ENCODE measurements at places on chromosomes 3 and 15.

DNA sequence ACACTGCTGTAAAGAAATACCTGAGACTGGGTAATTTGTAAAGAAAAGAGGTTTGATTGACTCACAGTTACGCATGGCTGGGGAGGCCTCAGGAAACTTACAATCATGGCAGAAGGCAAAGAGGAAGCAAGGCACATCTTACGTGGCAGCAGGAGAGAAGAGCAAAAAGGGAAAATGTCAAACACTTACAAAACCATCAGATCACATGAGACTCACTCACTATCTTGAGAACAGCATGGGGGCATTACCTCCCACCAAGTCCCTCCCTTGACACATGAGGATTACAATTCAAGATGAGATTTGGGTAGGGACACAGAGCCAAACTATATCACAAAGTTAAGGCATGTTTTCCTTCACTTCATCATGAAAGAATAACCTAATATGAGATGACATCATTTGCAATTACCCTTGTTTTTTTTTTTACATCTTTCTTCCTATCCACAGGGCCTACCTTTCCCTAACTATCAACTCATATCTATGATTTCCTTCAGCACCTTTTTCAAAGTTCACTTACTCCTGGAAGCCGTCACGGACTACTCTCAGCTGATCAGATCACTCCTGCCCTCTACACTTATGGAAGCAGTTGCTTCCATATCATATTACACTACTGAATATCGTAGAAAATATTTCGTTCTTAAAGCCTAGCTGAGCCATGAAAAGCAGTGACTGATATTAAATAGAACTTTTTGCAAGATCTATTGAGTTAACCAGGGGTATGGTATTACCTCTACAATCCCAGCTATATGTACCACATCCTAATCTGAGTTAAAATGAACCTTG lies 25.5 kb upstream of the ATP8B4 start:
- no peak for DNase-seq

DNA sequence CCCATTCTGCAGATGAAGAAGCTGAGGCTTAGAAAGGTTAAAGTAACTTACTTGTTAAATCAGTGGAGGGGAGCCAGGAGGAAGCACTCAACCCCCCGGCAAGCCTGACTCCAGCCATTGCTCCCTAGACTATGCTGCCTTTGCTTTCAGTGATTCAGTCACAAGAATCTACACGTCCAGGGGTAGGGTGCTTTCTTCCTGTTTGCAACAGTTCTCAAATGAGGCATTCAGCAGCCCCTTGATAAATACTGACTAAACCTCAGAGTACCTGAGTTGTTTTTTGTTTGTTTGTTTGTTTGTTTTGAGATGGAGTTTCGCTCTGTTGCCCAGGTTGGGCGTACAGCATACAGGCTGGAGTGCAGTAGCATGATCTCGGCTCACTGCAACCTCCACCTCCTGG lies 28.6 kb downstream of the MAGEF1 start:
- DNase-seq: no peak

DNA sequence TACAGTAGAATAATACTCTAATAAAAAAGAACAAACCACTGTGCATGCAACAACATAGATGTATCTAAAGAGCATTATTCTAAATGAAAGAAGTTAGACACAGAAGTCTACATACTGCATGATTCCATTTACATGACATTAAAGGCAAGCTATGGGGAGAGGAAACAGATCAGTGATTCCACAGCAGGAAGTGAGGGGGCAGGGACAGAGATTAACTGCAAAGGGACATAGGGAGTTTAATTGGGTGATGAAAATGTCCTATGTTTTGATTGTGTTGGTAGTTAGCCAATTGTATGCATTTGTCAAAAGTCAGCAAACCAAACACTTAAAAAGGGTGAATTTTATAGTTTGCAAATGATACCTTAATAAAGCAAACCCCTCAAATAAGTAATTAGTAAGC lies 13.8 kb downstream of the CRYGS start:
- DNase-seq: no peak

DNA sequence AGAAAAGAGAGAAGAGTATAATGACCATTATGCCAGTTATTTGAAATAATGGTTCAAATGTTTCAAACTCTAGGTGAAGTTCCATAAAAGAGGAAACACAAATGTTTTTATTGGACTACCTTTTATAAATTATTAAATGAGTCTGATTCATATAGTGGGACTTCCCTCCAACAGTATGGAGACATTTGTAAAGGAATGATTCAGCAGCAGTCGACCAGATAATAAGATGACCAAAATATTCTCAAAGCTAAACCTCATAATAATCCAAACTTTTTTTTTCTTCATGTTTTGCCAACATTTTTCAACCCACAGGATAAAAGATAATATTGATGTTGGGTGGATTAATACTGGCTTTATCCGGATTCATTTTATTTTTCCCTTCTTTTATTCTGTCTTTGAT lies 18.8 kb downstream of the TIPARP start:
- no peak for DNase-seq

GRCh38 chr3:22175947-22176346 lies 424.9 kb upstream of the ZNF385D start:
- DNase-seq: no peak

DNA sequence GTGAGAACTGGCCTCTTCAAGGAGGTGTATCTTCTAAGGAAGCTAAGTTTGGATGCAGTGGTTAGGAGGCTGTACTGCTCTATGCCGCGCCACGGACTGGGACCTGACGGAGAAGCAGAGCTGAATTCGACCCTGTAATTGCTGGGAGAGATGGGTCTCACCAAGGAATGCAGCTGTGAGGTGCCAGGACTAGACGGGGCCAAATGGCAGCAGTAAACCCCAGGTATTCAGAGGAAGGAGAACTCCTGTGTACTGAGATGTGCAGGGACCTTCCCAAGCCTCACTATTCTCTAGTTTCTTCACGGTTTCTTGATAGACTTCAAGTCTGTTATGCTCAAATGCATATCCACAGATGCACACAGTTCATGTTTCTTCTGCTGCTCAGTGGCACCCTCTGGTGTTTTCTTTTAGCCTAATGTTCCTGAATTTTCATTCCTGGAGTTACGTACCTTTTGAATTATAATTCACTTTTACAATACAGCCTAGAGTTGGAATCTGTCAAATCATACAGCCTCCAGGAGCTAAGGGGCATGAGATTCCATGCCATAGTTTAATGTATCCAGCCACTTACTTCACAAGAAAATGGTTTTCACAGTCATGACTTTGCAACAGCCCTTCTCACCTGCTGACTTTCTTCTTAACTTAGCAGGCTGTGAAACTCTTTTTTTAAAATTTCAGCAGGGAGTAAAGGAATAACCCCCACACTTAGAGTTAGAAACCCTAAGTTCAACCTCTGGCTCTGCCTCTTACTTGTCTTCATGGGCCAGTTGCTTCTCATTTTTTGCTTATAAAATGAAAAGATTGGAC lies 61.8 kb downstream of the GLDN start:
- no peak for DNase-seq

DNA sequence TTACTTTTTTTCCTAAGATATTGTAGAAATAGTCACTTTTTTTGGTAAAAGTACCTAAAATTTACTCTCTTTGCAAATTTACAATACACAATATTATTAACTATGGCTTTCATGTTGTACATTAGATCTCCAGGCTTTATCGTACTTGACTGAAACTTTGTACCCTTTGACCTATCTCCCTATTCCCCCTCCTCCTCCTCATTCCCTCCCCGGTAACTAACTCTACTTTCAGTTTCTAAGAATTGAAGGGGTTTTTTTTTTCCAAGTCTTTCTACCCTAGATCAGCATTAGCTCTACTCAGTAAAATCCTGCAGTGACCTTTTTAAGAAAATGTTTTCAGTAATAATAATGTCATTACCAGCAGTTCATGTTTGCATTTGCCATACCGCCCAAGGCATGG lies 10.1 kb downstream of the HACL1 start:
- DNase-seq: no peak
